ENCODE measurements at places on chromosomes 5 and 9.

GRCh38 chr9:1743121-1743960 lies 271.8 kb upstream of the SMARCA2 start:
- no peak for DNase-seq

- DNase-seq: no peak
Measured at GRCh38 chr5:32358611-32359010, 45.9 kb upstream of the MTMR12 start.

DNA sequence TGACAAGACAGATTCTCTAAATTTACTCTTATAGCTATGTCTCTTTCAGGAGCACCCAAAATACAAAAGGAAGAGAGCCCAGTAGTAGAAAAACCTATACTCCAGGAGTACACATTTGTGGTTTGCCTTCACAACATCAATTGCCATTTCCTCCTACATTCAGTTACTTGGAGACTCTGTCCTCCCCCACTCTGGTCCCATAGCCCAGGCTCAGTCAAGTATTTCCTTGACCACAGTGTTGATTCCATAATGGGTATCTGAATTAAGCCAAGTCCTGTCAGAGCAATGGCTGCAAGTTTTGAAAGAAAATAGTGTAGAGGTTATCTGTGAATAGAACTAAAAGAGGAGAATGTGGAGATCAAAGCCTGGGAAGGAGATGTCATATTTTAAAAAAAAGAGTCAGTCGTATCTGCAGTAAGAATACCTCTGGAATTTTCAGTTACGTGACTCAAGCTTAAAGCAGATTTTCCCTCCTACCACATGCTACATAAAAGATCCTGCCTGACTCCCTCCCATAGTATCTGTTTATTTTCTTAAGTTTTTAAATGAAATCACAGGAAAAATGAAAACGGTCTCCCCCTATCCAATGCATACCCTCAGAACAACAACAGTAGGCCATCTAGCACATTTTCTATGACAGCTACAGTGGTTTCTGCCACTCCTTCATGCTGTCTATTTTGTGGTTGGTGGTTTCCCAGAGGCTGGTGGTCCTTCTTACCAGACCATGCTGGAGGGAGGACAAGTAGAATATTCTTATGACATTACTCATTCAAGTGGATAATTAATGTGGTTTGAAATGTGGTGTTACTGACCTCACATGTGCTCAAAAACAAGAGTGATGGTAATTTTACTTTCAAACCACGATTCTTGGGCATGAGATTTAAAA lies 249.7 kb upstream of the TMEM161B start:
- no peak for DNase-seq

DNA sequence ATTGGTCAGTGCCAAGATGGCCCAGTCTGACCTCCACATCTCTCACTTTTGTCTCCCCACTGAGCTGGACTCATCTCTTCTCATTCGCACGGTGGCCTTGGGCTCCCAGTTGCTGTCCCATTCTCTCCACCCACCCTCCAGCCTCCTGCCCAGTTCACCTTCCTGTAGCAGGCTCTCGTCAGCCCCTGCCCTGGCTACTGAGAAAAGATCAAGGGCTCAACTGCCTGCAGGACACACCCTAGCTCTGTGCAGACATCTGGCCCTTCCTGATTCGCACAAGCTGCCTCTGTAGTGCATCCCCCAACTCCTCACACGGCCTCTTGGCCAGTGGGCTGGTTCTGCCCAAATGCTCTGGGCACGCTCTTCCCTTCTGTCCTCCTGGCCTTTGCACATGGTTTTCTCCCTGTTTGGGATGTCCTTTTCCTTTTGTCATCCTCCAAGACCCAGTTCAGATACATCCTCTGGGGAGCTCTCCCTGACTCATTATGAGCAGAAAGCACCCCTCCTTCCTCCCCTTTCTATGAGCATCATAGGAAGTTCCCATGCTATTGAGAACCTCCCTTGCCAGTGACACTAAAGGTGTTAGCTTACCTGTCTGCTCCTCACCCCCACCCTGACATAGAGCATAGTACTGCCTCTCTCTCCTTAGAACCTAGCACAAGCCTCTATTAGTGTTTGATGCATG lies 78.5 kb upstream of the TGFBR1 start:
- DNase-seq: no peak

DNA sequence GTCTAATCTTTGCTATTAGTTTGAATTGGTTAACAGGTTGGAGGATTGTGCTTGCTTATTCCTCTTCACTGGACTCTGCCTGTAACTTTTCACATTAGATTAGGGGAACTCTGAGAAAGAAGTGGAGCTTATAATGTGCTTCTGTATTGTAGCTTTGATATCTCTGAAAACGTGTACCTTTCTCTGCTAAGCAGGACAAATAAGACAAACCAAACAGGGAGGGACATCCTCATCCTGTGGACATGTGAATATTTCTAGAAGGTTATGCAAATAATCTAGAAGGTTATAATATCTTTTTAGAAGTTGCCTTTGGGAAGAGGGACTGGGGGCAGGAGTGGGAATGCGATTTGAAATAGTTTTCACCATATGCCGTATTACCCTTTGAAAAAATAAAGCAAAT lies 11.7 kb downstream of the IQGAP2 start:
- DNase-seq: no peak

DNA sequence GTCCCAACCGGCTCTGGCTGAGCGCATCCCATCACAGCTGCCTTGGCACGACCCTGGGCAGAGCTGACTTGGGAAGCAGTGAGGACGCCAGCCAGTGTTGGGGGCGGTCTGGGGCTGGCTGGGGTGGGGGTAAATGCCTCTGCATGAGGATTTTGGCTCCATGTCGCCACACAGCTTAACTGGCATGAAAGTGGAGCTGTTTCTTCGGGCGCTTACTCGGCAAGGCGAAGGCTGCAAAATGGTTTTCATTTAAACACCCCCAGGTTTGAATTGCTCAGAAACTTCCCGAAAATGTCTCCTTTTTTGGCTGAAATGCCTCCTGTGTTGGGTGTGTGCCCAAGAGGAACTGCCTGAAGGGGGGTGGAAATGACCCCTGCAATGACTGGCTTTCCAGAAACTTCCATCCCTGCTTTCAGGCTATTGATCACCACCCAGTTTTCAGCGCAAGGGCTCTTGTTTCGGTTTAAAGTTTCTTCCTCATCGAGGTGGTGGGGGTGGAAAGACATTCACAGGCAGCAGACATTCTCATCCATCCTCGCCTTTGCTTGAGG lies 38.3 kb downstream of the PTGES start:
- no peak for DNase-seq

GRCh38 chr5:50663636-50664035 lies 2.8 kb upstream of the PARP8 start:
- DNase-seq: peak; percentile 19

DNA sequence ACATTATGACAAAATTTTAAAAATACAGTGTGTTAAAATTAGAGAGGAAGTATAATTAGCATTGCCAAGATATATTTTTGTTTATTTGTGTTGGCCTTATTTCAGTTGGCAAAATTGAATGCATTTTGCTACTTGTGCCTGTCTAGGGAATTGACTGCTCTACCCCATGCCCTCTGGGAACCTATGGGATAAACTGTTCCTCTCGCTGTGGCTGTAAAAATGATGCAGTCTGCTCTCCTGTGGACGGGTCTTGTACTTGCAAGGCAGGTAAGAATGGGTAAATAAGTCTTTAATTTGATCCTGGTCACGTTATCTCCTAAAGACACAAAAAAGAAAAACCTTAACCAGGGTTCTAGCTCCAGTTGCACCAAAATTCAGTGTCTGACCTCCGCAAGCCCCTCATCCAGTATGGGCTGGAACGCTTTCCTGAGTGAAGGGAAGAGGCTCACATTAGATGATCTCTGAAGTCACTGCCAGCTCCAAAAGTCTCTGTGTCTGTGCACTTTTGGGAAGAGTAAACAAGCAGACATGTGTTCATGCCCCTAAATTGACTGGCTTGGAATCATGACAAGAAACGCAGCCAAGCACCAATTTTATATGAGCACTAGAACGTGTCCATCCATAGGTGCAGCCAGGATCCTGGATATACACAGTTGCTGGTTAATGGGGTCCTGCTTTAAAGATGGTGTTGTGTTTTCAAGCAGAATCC lies 98.3 kb upstream of the PRRC1 start:
- DNase-seq: no peak

GRCh38 chr9:96031366-96031824 lies 155.9 kb downstream of the ERCC6L2 start:
- DNase-seq: no peak
